ENCODE measurements at places on chromosomes 7 and 10. TPM values are rescaled to one million over a fixed set of nuclear protein-coding genes. Genes with fewer than 3 reads are reported as not detected.

Gene PAX4
- total RNA-seq: not detected

Gene PNLIP
- not detected for total RNA-seq

Gene TAS2R41
- not detected for total RNA-seq

Gene MCU
- total RNA-seq: 43.0 TPM

Gene PLEKHS1
- 0.09 TPM for total RNA-seq

Gene CRHR2
- total RNA-seq: not detected

Gene MSMB
- total RNA-seq: not detected

Gene MDFIC
- 48.1 TPM for total RNA-seq

Gene SHTN1
- 1.00 TPM for total RNA-seq

Gene COMMD3
- 57.8 TPM for total RNA-seq

Gene AKR1D1
- not detected for total RNA-seq

Gene RSPH10B2
- 0.14 TPM for total RNA-seq

Gene CPN1
- not detected for total RNA-seq

Gene PILRA
- 0.28 TPM for total RNA-seq

Gene C10orf105
- total RNA-seq: under 0.01 TPM

Gene SH2D4B
- not detected for total RNA-seq

Gene HOXA13
- 5.7 TPM for total RNA-seq

Gene SUN3
- total RNA-seq: not detected

Gene COL28A1
- not detected for total RNA-seq

Gene TRIM50
- not detected for total RNA-seq

Gene TRPV5
- not detected for total RNA-seq

Gene STX1A
- total RNA-seq: 10.7 TPM
